Activated CD8-positive, alpha-beta memory T cell treated with anti-CD3 and anti-CD28 coated beads for 1 hour (primary cell): ENCODE measurements at places on chromosomes 4 and X.

GRCh38 chr4:183348706-183349659 lies 26.8 kb upstream of the CLDN24 start:
- DNase-seq, result no peak

GRCh38 chr4:1010395-1011021 lies 918 bp upstream of the FGFRL1 start:
- peak; percentile 35 for DNase-seq

GRCh38 chr4:179751669-179752068 lies 2309.4 kb upstream of the AGA start:
- DNase-seq, result no peak

- no peak for DNase-seq
These were observed 571.9 kb downstream of the SPOCK3 start for GRCh38 chr4:166662266-166662843.

GRCh38 chr4:118718511-118719170 lies 33.4 kb downstream of the METTL14 start:
- no peak for DNase-seq

DNA sequence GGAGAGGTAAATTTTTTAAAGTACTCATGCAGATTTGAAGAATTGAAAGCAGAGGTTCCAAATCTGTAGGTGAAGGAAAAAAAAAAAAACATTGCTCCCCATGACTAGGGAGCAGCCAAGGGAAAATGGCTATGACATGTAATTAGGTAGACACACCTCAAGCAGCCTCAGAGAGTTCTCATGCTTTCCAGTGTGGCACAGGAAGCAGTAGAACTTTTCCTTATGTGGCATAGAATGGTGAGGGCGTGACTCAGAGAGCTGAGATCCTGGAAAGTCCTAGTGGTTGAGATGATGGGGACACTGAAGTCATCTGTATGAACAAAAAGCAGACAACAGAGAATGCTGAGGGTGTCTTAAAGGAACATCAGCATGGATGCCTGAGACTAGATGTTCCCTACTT lies 148.6 kb upstream of the NWD2 start:
- DNase-seq, result no peak

GRCh38 chrX:128931071-128931470 lies 592.2 kb downstream of the SMARCA1 start:
- DNase-seq, result no peak

- no peak for DNase-seq
These were observed 175.9 kb downstream of the SHROOM3 start for GRCh38 chr4:76610751-76611547.

DNA sequence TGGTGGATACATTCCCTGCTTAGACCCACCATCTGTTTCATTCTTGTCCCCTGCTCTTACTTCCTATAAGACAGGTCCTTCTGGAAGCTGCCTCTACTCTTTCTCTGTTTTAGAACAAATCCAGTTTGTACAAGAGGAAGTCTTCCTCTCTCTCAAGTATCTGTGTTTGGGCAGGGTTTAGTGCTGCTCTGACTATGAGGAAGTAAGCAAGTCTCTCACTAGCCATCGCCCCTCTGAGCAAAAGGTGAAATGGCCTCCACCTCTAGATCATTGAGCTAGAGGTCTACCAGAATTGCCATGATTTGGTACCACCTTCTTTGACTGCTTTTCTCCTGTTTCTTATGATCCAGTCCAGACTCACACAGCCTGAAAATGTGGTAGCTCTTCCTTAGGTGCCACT lies 8.4 kb downstream of the BTK start:
- no peak for DNase-seq

GRCh38 chrX:154751203-154751668 lies 359 bp upstream of the GAB3 start:
- DNase-seq, result no peak

- DNase-seq, result no peak
These were observed 115.7 kb downstream of the PALLD start for GRCh38 chr4:168612450-168613135.

DNA sequence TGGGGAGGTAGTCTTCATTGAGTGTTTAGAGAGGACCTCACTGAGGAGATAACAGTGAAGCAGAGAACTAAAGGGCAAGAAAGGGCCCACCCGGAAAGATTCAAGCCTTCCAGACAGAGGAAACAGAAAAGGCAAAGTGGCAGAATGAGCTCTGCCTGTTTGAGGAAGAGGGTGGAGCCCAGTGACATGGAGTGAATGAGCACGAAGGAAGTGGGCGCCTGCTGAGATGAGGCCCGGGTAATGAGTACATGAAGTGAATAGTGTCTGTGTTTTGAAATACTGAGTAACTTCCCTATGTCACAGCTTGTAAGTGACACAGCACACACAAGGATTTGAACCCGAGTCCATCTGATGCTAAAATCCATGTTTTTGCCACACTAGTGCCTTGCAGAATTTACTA lies 32.5 kb upstream of the TLR2 start:
- DNase-seq, result no peak

GRCh38 chr4:167897116-167897515 lies 195.2 kb upstream of the ANXA10 start:
- DNase-seq, result no peak
